ENCODE measurements at places on chromosomes 12 and 14.

GRCh38 chr12:25591144-25591543 lies 38.1 kb upstream of the LMNTD1 start:
- no peak for DNase-seq

- DNase-seq = no peak
These were observed 24.0 kb upstream of the CKAP4 start for GRCh38 chr12:106271575-106272505.

DNA sequence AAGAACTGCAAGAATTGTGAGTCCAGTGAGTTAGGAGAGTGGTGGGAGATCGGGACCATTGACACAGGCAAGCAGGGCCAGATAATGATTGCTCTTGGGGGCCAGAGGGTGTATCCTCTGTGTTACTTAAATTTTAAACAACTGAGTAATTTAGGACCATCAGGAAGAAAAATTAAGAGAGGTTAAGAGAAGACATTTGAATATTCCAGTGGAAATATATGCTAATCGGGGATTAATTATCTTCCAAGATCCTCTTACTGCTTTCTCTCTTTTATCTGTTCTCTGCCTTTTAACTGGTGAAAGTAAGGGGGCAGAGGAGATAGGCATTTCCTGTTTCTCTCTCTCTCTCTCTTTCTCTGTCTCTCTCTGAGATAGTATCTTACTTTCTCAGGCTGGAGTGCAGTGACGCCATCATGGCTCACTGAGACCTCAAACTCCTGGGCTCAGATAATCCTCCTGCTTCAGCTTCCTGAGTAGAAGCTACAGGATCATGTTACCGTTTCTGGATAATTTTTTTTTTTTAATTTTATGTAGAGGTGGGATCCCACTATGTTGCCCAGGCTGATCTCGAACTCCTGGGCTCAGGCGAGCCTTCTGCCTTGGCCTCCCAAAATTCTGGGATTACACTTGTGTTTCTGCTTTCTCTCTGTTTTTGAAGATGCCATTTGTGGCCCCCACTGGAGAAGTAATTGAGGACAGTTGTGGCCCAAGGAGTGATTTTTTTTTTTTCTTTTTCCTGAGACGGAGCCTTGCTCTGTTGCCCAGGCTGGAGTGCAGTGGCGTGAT lies 85.1 kb downstream of the DIP2B start:
- no peak for DNase-seq

GRCh38 chr12:43835656-43836474 lies at the start of gene TMEM117:
Gene TMEM117, plus strand, starts transcription at chr12:43836081.
- DNase-seq = peak; percentile 54

GRCh38 chr14:53778263-53778662 lies 178.4 kb downstream of the BMP4 start:
- no peak for DNase-seq

DNA sequence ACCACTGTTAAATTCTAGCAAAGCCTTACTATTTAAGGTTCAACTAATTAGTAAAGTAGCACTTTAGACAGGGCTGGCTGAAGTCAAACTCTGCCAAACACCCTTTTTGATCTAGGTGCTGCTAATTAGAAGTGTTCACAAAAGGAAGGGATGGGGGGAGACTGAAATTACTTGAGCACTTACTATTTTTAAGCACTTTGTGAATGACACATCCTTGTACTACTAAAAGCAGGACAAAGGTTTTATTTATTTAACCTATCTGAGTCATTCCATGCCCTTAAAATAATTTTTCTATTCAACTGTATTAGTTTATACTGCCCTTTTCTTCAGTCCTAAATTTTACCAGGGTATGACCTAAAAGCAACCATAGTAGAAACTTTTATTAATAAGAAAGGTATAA lies 20.1 kb downstream of the MBIP start:
- no peak for DNase-seq

- no peak for DNase-seq
These were observed 448.1 kb downstream of the ADAMTS20 start for GRCh38 chr12:43103866-43104265.

DNA sequence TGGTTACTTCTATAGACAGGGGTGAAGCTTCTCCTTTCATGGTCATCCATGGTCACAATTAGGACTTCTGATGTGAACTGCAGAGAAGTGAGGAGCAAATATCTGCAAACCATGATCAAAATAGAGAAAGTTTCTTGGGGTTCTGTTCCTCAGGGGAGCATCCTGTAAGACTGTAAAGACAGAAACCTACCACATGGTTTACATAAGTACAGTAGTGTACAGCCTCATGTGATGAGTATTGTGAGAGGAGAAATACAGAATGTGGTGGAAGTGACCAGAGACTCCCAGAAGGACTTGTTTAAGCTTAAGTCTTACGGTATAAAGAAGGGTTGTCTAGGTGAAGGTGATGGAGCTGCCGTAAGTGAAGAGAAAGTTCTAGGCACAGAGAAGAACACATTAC lies 484.7 kb downstream of the LRIG3 start:
- DNase-seq = no peak

GRCh38 chr12:98856897-98857540 lies 211.9 kb downstream of the APAF1 start:
- DNase-seq = no peak

GRCh38 chr14:83664389-83664788 lies 1865.6 kb upstream of the FLRT2 start:
- no peak for DNase-seq

DNA sequence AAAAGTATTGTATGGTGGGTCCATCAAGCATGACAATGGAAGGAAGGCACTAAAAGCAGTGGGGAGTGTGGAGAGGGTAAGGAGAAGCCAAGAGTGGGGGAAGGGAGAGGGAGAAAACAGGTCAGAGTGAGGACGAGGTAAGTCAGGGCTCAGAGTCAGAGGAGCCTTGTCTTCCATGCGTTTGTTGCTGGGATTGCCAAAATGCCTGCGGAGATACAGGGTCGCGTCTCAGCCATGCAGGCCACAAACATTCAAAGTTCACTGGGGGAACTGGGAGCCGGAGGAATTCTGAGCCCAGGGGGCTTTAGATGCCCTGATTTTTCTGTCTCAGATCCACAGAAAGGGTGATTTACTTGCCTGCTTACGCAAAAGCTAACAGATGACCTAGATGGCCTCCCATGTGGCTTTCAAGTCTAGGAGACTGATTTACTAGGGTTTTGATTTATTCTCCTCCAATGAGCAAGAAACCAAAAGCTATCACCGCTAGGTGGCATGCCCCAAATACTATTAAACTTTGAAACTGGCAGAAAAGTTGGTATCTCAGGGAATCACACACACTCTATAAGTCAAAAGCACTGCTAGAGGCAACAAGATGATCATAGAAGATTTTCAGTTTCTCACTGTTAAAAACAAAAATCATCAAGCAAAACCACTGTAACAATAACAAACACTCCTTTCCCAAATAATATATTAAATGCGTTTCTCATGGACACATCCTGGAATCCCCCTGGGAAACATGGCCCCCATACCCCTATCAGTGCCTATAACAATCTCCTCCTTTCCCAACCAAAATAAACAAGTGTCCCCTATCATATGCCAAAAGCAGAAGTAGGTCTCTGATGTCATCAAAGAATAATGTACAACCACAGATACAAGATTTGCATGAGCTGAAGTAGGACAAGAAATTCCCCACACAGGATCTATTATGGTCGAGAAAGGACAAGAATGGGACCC lies 26.6 kb upstream of the MDM1 start:
- peak; percentile 37 for DNase-seq

- DNase-seq = no peak
These were observed 39.7 kb upstream of the FBLN5 start for GRCh38 chr14:91987192-91987591.

GRCh38 chr14:65092349-65092748 lies 10.0 kb downstream of the MAX start:
- no peak for DNase-seq
